Stimulated activated CD4-positive, alpha-beta T cell treated with anti-CD3 and anti-CD28 coated beads, Interleukin-4, amount 100 ng/mL, for 48 hours (primary cell): ENCODE measurements at places on chromosomes 3 and 15.

DNA sequence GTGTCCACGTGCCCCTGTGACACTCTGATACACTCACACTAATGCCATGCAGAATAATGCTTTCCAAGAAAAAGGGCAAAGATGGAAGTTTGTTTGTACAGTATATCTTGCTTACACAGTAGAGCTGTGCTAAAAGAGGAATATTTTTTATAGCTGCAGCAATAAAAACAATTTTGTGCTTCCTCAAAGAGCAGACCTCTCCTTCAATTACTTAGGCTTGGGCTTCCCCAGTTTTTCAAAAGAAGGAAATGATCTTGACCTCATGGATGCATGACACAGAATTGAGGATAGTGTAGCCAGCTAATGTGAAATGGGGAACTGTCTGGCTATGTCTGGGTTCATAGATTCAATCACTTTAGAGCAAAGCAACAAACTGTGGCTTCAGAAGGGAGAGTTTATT is 137.4 kb downstream of the STT3B start:
- no peak for DNase-seq

GRCh38 chr3:164040991-164041390 is 1037.3 kb downstream of the SI start:
- DNase-seq = no peak

- no peak for DNase-seq
Observed at GRCh38 chr15:52445553-52445952, 83.1 kb downstream of the MYO5A start.

- no peak for DNase-seq
Observed at GRCh38 chr3:36679384-36680200, 84.8 kb downstream of the DCLK3 start.

DNA sequence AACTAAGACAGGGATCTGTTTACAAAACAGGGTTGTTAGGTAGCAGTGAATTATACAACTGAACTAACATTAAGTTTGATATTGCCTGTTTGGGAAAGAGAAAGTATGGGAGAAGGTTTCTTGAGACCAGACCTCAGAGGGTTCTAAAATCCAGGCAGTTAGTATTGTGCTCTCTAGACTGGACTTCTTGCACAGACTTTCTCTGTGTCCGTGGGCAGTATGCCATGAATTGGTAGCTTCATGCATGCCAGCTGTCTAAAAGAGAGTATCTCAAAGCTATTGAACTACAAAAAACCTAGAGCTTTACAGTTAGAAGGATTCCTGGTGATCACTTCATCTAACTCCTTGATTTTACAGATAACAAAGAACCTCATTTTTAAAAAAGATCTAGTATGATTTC is 12.5 kb downstream of the SAMD7 start:
- DNase-seq = no peak

DNA sequence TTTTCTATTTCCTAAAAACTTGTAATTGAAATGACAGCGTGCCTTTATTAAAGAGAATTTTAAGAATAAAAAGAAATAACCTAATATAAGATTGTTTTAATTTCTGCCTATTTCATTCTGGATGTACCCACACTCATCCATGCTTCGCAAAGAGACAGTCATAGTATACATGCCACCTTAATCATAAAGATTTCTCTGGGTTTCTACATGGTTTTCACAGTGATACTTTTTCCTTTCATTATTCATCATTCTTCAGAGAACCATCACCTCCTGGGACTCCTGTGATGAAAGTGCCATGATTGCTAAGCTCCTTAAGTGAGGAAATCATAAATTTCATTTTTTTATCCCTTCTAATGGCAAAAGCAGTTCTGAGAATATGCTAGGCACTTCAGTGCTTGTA is 4.3 kb upstream of the CCR8 start:
- no peak for DNase-seq

DNA sequence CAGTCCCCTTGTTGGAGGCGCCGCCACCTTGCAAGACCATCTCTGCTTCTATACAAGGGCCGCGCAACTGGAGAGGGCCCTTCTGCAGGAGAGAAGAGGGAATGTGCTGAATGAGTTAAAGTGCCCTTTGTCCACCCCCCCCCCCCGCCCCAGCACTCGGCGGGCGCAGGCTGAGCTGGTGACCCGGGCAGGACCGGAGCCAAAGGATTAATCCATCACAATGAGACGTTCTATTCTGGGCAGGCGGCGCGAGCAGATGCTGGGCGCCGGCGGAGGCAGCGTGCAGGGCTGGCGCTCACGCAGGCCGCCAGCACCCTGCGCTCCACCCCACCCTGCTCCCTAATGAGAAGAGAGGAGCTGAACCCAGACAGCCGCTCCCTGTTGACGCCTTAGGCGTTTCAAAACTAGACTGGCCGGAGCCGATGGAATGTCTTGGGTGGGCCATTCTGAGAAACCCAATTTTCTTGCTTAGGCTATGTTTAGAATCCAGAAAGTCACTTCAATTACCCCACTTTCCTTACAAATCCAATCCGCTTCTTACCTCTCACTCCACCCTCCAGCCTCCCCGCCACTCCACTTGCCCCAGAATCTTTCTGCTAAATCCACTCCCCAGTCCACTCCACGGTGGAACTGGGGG is 32.9 kb downstream of the GJD2 start:
- DNase-seq = no peak

- no peak for DNase-seq
Observed at GRCh38 chr3:196149831-196150301, 61.3 kb downstream of the ZDHHC19 start.

- DNase-seq = no peak
Observed at GRCh38 chr15:91780387-91780786, 73.1 kb upstream of the SLCO3A1 start.

- no peak for DNase-seq
Observed at GRCh38 chr15:35362195-35362829, 183.7 kb downstream of the DPH6 start.

GRCh38 chr15:52788099-52788986 is 1.8 kb downstream of the ONECUT1 start:
- DNase-seq = no peak

- no peak for DNase-seq
Observed at GRCh38 chr15:75161917-75162414, 39.7 kb upstream of the C15orf39 start.

DNA sequence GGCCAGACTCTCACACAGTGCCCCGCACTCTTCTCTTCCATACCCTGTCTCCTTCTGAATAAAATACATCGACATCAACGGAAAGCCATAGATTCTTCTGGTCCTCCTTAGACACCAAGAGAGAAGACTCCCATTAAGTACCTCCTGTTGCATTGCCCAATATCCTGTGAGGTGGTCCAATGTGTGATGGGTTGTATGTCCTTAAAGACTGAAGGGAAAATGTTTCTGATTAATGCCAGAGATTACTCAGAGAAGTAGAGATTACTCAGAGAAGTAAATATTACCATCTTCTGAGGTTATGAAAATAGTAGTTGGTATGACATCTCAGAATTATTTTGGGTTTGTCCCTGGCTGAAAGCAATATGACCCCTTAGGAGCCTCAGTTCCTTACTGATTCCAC is 60.8 kb upstream of the GALNT15 start:
- DNase-seq = no peak

GRCh38 chr15:31387479-31388118 is 61.0 kb downstream of the KLF13 start:
- DNase-seq = no peak

DNA sequence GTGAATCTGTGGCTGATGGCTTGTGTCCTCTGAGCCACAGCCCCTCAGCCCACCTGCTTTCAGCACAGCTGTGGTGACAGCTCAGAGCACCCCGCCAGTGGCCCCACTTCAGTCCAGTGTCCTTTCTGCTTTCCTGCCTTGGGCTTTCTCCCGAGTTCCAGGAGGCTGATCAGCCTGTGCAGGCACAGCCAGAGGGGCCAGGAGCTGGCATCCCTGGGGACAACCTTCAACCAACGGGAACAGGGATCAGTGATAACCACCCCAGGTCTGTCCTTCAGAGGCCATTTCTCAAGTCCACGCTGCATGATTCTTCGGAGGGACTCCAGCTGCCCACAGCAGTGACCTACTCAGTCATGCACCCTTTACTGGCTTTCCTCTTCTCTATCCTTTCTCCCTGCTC is 166.6 kb downstream of the RAB11A start:
- no peak for DNase-seq

- no peak for DNase-seq
Observed at GRCh38 chr3:107272885-107273284, 104.4 kb upstream of the CCDC54 start.

- DNase-seq = no peak
Observed at GRCh38 chr3:10406414-10406813, 85.5 kb upstream of the SEC13 start.

DNA sequence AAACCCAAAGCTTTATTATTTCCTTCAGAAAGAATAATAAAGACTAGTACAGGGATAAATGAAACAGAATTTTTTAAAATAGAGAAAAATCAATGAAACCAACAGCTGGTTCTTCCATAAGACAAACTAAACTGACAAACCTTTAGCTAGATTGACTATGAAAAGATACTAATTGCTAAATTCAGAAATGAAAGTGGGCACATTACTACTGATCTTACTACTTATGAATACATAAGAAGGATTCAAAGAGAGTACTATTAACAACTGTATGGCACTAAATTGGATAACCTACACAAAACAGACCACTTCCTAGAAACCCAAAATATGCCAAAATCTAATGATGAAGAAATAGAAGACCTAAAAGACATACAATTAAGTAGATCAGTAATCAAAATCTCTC is 278.2 kb downstream of the ISL2 start:
- DNase-seq = no peak

DNA sequence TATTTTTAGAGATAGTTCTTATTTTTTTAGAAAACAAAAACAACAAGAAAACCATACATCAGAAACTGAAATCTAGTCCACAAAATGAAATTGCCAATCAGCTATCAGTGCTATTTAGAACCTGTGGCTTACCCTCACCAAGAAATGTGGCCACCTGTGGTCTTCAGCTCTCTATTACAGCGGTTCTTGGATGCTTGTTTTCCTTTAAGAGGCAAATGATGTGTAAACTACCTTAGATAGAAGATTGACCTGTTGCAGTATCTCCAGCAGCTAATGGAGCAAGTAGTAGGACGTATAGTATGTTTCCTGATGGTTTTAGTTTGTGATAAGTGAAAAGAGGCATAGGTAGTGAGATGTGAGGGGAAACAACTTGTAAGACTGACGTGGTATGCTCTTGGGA is 21.2 kb downstream of the TFG start:
- no peak for DNase-seq

DNA sequence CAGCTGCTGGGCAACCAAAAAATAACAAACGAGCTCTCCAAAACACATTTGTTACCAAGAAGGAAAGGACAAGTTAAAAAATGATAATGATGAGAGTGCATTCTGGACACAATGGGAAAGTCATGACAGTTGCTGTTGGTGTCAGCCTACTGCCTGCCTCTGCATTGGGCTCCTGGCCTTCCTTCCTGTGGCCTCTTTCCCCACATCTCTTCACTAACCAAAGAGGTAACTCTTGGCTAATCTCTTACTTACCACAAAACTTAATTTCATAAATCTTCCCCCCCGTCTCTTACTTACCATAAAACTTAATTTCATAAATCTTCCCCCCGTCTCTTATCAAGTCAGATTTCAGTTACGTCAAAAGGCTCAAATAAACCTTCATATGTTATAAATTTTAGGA is 58.6 kb downstream of the AGTR1 start:
- DNase-seq = no peak

DNA sequence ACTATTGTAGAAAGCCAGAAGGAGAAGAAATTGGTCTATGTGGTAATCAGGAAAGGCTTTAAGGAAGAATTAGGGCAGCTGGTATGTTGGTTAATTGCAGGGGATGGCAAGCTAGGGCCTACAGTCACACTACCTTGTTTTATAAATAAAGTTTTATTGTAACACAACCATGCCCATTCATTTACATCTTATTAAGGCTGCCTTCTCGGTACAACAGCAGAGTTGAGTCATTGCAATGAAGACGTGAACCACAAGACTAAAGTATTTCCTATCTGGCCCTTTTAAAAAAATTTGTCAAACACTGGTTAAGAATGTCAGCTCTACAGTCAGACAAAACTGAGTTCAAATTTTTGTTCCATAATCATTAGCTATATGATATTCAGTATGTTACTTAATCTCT is 8.3 kb downstream of the SERPINI1 start:
- no peak for DNase-seq

- DNase-seq = no peak
Observed at GRCh38 chr3:189369636-189370035, 197.9 kb downstream of the TPRG1 start.

- no peak for DNase-seq
Observed at GRCh38 chr15:101441696-101442095, 47.8 kb downstream of the PCSK6 start.

GRCh38 chr3:121942116-121942786 is 48.0 kb downstream of the SLC15A2 start:
- no peak for DNase-seq

DNA sequence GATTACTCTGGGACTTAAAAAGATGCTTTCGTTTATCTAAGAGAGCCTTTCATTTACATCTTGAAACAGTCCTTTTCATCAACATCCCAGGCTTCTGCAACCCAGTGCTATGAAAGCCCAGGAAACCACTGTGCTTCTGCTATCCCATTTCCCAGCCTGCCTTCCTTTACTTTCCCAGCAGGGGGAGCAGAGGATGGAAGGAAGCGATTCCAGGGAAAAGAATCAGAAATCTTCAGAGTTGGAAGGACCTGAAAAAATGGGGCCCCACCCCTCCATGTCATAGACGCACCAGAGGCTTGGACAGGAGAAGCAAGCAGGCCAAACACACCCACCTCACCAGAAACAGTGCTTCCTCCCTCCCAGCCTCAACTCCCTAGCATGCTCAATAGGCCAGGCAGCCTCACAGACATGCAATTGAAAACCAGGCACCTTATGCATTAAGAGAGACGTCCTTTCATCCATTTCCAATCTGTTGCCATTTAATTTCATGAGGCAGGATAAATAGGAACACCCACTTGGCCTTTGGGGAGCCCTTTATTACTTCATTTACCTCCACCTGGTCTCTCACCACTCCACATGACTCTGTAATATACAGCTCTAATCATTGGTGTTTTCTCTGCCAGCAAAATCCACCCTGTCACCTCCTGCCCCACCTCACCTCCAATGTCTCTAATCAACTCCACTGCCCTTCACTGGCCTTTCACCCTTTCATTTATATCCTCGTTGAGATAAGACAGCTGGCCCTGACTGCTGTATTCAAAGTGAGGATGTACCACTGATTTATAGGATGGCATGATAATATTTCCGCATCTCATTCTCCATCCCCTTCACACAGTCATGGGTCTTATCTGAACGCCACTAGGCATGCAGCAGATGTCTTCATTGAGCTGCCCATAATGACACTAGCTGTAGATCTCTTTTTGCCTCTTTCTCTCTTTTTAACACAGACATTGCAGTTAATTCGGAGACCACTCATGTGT is 583.9 kb downstream of the NTRK3 start:
- DNase-seq = no peak

DNA sequence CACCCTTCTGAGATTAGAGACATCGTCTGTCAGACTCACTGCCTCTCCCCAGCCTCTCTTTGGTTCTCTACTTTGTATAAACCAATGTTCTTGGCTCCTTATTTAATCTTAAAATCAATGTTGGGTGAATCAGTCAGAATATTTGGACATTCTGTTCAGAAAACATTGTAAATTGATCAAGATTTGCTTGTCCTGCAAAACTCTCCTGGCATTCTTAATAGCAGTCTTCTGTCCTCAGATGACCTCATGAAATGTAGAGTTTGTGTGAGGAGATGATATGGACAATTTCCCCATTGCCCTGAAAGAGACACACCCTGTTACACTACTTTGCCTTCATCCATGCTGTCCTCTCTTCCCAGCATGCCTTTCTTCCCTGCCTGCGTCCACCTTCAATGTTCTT is 33.6 kb downstream of the CD200R1L start:
- DNase-seq = no peak
